ENCODE measurements at places on chromosomes 7 and 10.

GRCh38 chr7:39735903-39736302 lies 112.5 kb downstream of the RALA start:
- DNase-seq: no peak

DNA sequence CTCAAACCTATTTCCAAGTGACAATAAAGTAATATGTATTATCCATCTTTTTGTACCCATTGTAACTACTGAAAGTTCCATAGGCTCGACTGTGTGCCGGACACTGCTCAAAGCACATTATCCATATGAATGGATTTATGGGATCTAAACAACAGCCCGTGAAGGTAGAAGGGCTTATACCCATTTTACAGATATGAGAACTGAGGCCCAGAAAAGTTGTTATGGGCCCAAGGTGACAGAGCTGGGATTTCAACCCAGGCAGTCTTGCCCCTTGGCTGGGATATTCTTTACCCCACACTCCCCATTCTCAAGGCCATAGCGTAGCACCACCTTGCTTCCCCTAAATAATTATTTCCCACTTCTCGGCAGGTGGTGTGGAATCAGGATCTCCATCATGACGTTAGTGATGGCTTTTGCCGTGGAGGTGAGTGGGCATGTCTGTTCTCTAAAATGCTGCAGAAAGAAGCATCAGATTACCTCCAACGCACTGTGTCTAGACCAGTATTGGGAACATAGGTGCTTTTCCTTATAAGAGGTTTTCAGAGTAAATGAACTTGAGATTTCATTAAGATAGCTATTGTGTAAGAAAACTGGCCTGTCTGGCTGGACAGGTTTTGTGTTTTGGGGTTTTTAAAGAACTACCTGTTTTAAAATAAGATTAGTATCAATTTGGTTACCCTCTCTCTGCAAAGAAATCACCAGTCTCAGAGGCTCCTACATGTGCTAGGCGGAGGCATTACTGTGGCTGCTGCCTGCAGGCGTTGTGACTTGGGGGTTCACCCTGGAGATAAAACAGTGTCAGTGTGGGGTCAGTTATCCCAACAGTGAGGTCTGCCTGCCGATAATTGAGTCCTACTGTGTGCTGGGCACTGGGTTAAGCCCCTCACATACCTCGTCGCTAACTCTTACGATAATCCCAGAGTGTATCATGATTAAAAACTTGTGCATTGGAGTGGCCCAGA lies 85.1 kb upstream of the SDK1 start:
- DNase-seq: no peak

- no peak for DNase-seq
Observed at GRCh38 chr7:158647475-158647792, 57.2 kb downstream of the NCAPG2 start.

- DNase-seq: no peak
Observed at GRCh38 chr10:10845185-10845584, 172.5 kb upstream of the CELF2 start.

GRCh38 chr10:101834341-101834740 lies 9.3 kb downstream of the KCNIP2 start:
- DNase-seq: peak; percentile 41

DNA sequence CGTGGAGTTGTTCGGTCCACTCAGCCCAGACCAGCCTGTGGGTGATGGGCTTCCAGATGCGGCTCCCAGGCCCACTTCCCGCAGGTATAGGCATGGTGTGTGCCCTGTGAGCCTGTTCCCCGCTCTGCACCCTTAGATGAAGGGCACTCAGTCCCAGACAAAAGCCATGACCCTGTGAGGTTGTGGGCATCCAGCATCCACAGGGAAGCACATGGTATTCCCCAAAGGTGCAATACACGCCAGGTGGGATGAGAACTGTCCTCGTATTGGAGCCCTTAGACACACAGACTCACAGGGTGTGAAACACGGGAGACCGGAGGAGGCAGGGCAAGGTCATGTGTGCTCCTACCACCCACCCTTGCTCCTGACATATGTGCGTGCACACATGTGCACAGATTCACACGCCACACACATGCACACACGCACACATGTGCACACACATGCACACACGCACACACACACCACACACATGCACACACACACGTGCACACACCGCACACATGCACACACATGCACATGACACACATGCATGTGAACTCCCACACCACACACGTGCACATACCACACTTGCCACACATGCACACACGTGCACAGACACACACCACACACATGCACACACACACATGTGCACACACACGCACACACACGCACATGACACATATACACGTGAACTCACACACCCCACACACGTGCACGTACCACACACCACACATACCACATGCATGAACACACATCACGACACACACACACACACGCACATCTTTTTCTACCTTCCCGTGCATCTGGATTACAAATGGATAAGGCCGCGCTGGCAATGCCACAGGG lies 319.4 kb downstream of the WDR37 start:
- DNase-seq: no peak

GRCh38 chr10:82251222-82251906 lies 376.4 kb downstream of the NRG3 start:
- no peak for DNase-seq

- DNase-seq: no peak
Observed at GRCh38 chr10:6046773-6047611, 15.2 kb downstream of the IL2RA start.

DNA sequence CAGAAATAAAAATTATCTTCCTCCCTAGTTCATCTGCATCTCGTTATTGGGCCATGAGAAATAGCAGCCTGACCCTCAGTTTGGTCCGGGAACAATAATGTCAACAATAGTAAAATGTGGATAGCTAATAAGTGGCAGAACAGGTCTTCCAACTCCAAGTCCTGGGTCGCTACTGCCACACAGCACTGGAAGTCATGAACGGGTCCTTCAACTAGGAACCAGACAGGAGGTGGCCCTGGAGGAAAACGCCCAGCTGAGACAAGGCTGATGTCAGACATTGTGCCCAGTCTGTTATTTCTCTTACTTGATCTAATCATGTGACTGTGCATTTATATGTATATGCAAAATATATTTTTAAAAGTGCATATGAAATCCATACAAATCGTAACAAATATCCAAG lies 51.8 kb downstream of the PYROXD2 start:
- no peak for DNase-seq

GRCh38 chr7:5594616-5595544 lies 171.2 kb upstream of the TNRC18 start:
- DNase-seq: no peak

GRCh38 chr7:69732203-69732602 lies 133.9 kb downstream of the AUTS2 start:
- no peak for DNase-seq

- DNase-seq: no peak
Observed at GRCh38 chr7:80783678-80784327, 135.0 kb downstream of the SEMA3C start.

DNA sequence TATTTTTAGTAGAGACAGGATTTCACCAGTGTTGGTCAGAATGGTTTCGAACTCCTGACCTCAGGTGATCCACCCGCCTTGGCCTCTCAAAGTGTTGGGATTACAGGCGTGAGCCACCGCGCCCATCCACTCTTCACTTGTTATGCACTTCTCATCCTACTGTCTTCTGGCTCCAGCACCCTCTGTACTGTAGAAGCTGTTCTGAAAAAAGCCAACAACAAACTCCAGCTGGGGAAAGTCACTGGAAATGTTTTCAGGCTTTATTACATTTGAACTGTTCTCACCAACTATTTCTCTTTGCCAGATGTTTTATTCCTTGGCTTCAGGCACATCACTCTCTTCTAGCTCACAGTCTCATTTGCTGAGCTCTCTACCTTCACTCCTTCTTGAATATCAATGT lies 122.5 kb upstream of the EGR2 start:
- no peak for DNase-seq

DNA sequence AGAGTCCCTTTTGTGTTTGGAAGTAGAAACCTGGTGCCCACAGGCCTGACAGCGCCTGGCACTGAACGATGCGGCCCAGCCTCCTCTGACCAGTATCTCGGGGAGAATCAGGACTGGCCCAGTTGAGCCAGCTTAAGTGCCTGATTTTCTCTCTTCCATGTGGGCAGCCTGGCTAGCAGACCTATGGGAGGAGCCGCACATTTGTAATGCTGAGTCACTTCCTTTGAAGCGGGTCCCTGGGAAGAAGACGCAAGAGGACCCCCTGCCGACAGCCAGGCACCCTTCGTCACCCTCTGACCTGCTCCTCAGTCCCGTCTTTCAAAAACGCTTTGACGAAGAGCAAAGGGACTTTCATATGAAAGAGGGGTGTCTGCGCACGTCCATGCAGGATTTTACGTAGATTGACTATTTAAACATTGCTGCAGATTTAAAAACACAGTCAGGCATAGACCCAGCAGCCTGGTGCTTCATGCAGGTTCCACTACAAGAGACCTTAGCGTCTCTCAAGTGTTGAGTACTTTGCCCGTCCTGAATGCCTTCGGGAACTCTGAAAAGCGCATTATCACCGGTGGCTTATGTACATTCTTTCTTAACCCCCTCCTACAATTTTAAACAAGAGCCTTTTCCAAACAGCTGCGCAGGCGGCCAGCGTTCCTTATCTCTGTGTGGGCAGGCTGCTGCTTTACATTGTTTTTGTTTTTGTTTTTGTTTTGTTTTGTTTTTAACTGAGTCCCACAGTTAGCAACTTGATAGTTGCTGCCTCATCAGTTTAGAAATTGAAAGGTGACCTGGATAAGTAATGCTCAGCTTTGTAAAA lies 36.5 kb upstream of the AP5Z1 start:
- peak; percentile 72 for DNase-seq

DNA sequence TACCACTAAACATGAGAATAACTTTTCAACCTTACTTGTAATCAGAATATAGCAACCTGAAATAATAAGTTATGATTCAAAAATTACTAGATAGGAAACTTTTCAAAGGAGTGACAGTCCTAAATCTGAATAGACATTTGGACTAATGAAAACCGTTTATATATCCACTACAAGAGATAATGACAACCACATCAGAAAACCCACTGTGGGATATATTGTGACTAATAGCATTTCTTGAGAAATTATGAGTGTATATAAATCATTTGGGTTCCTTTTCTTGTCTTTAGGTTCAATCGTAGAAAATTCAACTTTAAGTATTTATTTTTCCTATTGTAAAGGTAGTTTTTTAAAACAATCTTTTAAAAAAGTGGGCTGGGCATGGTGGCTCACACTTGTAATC lies 170.2 kb upstream of the PRSS58 start:
- DNase-seq: no peak

DNA sequence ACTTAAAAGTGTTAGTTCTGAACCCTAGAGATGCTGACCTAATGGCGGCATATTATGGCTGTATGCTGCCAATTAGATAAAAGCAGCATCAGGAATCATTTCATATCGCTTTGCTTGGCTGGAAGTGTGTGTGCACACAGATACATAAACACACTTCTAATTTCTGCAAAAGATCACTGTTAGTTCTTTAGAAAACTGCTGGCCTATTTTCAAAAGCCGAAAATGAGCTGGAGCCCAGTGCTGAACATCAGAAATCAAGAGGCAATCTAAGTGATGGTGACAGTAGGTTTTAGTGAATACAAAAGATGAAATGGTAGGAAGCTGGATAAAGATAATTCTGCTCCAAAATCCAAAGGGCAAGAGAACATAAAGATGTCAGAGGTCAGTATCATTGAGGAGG lies 745.8 kb upstream of the LRRTM3 start:
- DNase-seq: no peak

DNA sequence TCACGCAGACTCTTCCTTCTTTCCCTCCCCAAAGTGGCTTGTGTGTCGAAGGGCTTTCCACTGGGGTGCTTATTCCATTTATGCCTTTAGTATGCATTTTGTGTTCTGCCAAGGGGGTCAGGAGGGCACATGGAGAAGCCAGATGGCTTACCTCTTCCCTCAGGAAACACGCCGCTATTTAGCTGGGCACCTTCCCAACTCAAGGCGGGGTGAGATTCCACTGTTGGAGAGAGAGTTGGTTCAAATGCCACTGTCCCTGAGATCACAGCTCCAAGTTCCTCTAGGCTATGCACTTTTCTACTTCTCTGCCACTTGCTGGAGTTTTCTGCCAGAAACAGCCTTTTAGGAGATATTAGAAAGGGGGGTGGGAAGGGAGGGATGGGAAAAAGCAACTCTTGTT lies 1091.8 kb downstream of the LRMDA start:
- peak; percentile 67 for DNase-seq

DNA sequence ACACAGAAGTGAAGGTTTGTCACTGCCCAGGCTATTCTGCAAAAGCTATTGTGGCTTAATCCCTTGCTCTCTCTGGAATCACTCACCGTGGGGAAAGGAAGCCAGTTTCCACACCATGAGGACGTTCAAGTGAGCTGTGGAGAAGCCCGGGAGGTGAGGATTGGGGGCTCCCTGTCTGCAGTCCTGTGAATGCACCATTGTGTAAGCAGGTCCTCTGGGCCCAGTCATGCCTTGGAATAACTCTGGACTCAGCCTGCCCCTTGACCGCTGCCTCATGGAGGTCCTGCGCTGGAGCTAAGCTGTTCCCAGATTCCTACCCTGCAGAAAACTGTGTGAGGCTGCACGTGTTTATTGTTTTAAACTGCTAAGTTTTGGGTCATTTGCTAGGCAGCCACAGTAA lies 33.5 kb downstream of the LYZL2 start:
- DNase-seq: no peak

DNA sequence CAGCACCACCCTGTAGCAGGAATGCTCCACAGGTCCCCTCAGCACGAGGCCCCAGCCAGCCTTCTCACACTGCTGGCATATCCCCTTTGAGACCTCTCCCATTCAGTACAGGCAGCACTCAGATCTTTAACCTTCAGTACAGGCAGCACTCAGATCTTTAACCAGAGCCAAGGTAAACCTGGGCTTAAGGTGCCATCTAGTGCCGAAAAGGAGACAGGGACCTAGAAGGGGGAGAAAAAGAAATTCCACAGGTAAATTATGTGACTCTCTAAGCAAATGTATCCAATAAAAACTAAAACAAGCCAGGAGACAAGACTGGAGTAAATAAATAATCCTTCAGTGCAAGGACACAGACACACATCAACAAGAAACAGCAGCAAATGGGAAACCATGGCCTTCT lies 358.6 kb downstream of the PTPRN2 start:
- DNase-seq: no peak

DNA sequence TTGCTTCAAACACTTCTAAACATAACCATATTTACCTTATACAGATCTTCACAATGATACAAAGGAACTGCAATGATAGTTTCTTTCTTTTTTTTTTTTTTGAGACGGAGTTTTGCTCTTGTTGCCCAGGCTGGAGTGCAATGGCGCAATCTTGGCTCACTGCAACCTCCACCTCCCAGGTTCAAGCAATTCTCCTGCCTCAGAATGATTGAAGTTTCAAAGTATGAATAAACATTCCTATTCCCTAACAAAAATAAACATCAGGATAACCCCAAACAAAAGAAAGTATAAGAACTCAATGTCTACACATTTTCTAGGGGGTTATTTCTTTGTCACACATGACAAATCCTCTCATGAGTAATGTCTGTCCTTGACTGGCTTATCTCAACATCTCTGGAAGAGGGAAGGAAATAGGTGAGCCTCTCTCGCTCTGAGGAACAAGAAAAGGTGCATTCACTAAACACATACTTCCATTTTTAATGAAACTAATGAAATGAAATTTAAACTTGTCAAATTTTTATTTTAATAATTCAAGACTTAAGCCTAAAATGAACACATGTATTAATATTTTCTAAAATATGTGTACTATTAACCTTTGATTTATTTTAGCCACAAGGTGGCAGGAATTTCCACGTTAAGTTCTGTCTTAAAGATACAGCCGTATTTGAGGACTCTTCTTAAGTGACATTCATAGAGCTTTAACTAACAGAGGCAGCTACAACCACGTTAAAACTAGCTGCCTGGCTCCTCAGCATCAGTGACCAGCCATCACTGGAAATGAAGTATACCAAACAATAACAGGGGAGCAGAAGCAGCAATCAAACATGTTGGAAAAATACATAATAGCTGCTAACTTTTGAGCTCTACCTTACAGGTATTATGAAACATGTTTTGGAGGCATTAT lies 58.3 kb downstream of the MALSU1 start:
- DNase-seq: no peak
